ENCODE measurements at places on chromosomes 12 and 14.

GRCh38 chr12:20455001-20455706, 86.8 kb downstream of the PDE3A start:
- no peak for DNase-seq

GRCh38 chr14:93431036-93431670, 414 bp downstream of the UNC79 start:
- no peak for DNase-seq

- DNase-seq = no peak
These were observed 10.7 kb downstream of the SFSWAP start for GRCh38 chr12:131721548-131721947.

DNA sequence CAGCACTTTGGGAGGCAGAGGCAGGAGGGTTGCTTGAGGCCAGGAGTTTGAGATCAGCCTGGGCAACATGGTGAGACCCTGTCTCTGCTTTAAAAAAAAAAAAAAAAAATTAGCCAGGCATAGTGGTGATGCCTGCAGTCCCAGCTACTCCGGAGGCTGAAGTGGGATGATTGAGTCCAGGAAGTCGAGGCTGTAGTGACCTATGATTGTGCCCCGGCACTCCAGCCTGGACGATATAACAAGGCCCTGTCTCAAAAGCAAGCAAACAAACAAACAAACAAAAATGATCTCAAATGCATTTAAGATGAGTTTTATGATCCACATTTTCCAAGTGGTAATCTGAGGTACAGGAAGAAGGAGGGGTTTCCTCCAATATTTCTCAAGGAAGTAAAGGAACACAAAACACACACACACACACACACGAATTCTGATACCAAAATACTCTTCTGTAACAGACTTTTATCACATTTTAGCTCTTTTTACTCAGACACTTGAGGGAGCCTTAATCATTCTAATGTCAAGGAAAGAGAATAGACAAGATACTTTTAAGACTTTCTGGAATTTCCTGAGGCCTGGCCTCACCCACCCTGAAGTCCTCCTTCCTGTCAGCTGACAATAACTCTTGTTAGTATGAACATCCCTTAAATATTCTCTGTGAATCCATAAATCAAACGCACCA, 44.4 kb upstream of the CERS5 start:
- no peak for DNase-seq

- DNase-seq = no peak
These were observed 17.3 kb downstream of the PPM1A start for GRCh38 chr14:60266021-60266937.

- DNase-seq = no peak
These were observed 216.7 kb downstream of the NUAK1 start for GRCh38 chr12:105921872-105922669.

- no peak for DNase-seq
These were observed 37.8 kb upstream of the PLBD1 start for GRCh38 chr12:14605401-14605989.

DNA sequence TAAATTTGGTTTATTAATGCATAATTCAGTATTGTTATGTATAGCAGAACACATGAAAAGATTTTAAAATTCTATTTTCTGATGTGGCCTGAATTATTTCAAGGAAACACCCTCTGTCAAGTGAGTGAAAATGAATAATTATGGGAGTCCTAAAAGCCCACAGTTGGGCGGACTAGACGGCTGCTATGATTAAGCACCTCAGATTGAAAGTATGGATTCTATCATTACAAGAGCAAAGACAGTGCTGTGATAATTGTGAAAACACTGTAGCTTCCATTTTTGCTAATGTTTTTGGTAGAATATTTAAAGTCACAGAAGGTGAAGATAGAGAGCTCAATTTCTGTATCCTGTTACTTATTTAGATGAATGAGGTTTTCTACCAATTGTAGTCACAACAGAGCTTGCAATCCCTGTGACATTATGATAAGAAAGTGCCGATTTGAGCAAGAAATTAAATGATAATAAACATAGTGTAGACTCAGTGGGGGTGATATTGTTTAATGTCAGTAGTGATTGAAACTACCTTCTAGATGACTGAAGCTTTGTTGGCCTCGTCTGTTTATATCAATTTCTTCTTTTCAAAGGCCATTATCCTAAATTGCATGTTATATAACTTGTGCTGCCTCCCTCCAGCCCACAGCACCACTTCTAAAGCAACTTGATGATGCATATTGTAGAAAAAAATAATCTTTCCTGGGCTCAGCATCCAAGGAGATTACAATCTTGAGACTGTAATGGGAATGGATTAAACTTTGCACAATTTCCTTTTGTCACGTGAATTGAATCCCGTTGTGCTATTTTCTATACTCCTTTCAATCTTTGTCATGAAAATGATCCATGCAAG, 359.8 kb downstream of the BTG1 start:
- DNase-seq = no peak

DNA sequence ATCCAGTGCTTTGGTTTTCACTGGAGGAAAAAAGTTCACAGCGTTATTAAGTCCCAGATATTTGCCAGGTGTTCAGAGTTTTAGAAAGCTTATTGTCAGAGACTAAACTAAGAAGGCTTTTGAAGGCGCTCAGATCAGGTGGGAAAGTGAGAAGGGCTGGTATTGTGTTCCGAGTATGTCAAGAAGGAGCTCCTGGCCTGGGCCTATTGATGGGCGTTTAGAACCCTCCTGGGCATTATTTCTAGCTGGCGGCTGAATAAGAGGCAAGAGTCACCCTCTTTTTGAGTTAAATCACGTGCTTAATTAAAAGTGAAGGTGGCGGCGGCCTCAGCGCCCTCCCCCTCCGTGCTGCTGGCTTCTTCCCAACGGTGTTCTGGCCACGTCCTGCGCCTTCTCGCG, 20.9 kb upstream of the GNS start:
- DNase-seq = no peak

DNA sequence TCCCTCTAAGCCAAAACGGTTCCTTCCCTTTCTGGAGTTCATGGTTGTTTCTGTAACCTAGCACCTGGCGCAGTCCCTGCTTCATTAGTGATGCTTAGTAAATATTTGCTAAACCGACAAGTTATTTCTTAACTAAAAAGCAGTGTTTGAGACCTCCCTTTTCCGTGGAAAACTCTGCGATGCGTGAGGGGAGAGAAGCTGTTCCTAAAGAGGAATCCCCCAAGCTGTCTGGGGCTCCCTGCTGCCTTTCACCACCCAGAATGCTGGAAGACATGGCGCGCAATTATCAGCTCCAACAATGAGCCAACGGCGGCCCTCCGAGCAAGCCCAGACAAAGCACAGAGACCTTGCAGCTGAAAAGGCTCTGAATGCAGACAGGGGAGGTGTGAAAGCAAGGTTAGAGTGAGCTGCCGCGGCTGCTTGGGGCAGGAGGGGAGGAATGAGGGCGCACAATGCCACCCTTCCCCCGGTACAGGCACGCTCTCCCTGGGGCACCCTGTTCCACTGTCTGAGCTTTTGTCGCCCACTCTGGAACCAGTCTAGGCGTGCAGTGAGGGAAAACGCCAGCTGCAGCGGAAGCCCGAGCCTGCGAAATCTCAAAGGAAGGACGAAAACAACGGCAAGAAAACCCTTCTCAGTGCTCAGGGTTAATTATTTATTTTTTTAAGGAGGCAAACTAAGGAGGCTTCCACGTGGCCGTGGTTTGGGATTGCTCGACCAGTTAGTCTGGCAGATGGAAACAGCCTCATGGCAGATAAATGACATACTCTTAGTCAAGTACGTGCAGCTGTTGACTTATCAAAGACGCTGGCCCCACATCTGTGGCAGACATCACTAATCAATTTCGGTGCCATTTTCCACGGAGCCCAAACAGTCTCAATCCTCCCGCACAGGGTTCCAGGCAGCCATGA, 66.3 kb downstream of the RBM19 start:
- no peak for DNase-seq

GRCh38 chr14:65600742-65601141, 188.2 kb downstream of the FUT8 start:
- no peak for DNase-seq

DNA sequence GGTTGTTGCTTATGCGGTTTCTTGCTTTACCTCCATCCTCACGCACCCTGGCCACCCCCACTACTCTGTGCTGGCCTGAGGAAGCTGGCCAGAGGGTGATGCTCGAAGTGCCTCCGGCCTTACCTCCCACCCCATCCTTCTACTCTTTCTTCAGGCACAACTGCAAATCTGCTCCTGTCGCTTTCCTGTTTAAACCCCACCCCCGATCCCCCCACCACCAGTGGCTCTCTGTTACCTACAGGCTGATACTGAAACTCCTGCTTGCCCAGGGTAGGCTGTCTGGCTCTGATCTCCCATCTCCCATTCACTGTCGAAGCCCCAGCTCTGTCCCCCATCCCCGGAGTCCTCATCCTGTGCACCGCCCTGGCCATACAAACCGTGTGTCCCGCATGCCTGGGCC, 111.5 kb downstream of the PRMT8 start:
- no peak for DNase-seq

DNA sequence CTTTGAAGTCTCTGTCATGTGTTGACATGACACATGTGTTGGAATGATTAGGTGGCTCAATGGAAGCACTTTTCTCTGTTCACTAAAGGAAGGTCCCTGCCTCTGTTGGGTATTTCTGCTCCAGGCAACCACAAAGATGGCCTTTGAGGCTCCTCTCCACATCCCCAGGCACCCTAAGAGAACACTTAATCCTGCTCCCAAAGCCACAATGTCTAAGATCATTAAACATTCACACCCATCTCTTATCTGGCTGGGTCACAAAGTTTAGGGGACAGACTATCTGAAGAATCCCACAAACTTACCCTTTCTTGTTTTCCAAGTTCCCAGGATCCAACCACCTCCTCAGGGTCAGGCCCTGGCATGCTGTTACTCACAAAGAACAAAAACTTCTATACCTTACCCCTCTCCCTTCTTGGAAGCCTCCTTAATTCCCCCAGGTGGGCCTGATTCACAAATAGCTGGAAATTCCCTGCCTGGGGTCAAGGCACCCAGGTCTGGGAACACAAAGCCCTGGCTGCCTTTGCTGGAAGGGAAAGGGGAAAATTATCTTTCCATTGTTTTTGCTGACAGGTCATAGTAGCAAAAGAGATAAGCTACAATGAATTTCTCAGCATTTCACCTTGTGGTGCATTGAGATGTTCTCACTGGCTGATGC, 333.7 kb downstream of the PCNX1 start:
- DNase-seq = no peak

- no peak for DNase-seq
These were observed 515.7 kb downstream of the MED13L start for GRCh38 chr12:115761784-115762183.

- no peak for DNase-seq
These were observed 24.0 kb downstream of the ITGA7 start for GRCh38 chr12:55683676-55684075.

DNA sequence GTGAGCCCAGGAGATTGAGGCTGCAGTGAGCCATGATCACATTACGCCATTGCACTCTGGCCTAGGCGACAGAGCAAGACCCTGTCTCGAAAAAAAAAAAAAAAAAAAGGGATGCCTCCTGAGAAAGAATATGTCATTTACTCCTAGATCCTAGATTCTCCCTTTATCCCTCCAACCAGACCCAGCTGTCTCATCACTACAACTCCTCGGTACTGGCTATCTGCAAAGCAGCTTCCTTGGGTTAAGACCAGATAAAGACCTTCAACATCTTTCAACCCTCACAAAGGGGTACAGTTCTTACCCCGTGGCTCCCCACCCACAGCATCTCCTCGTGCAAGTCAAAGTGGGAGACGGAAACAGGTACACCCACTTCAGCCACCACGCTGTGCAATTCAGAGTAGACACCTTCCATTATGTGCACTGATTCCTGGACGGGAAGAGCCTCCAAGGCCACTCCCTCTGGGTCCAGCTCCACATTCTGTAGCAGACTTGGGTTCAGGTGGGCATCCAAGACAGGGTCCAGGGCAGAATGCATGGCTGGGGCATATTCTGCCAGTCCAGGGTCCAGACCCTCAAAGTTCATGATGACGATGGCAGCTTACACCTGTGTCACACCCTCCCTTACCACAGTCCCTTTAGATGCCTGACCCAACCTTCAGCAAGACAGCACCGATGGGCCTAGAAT, 1.1 kb downstream of the PAN2 start:
- DNase-seq = no peak

DNA sequence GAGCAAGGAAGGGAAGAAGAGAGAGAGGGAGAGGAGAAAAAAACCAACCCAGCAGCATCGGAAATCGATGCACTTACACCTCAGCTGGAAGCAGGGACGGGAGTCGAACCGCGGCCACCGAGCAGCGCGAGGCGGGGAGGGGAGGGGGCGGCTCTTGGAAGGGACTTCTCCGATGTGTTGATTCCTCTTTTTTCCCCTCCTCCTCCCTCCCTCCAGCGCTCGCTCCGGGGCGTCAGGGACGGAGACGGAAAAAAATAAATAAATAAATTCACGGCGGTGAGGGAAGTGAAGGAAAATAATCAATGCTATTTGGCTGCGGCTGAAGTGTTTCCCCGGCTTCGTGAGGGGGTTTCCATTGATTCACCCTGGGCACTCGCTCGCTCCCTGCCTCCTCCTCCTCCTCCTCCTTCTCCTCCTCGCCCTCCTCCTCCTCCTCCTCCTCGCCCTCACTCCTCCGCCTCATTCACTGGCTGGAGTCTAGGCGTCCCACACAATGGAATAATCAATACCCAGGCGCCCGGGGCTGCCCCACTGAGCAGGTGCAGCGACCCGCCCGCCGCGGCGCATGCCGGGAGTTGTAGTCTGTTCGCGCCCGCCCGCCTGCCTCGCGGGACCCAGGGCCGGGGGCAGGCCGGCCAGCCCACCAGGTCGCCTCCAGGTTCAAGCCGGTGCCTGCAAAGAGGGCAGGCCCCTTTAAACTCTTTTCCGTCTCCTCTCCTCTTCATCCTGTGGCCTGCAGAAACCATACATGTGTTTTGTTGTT, at the start of gene ZFHX2:
Gene ZFHX2, minus strand, starts transcription at position 500 of the 763 bp plus-strand sequence. CDS start 16,440 bp downstream, outside the sequence.
- DNase-seq = no peak

DNA sequence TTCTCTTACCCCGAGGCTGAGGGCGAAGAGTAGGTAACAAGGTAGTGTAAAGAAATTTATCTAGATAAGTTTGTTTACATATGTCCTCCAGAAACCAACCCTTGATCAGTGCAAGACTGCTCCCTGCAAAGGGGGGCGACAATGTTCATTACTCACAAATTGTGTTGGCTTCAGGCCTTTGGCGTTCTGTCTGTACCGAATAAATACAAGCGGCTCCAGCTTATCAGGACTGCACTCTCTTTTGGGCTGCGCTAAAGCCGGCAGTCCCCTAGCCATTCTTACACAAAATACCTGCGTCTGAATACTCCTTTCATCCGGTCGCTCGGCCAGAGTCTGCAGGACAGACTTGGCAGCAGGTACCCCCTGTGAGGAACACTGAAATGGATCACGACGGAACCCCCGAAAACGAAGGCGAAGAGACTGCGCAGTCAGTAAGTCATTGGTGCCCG, 116.4 kb downstream of the PPHLN1 start:
- no peak for DNase-seq

DNA sequence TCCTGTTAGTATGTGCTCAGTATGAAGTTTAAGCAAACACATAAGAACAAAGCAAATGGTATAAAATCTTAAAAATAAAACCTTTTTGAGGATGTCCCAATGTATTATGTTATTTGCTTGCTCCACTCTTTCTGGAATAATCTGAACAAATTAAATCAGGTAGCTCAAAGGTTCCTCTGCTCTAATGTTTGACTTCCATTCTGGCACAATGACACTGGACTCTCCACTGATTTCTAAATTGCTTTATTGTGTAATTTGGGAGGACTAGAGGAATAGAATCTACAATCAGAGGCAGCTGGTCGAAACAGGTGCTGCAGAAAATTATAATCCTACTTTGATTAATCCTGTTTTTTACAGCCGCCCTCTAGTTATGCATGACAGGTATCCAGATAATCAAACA, 523.7 kb upstream of the FOXG1 start:
- DNase-seq = no peak

All from Panc1 (cell line).